Skeletal muscle tissue (tissue), 5 donors: ENCODE measurements at places on chromosomes 5 and 9. TPM values are rescaled to one million over a fixed set of nuclear protein-coding genes. Genes with fewer than 3 reads are reported as not detected.

The KIF4B gene
- total RNA-seq = under 0.01 TPM

The CDC20B gene
- total RNA-seq = not detected

The SPEF2 gene
- total RNA-seq = 3.7 TPM

The MARCHF3 gene
- total RNA-seq = 18.8 TPM

The IL5 gene
- not detected for total RNA-seq
